Muscle of back (tissue), 13 donors: ENCODE measurements at places on chromosomes 6 and 20. TPM values are rescaled to one million over a fixed set of nuclear protein-coding genes. Genes with fewer than 3 reads are reported as not detected.

MRAP2 gene
- 23.1 TPM for polyA plus RNA-seq

PGC gene
- polyA plus RNA-seq: not detected

CEP85L gene
- 10.7 TPM for polyA plus RNA-seq

SLC32A1 gene
- not detected for polyA plus RNA-seq

RBM12 gene
- polyA plus RNA-seq: 46.0 TPM

EMILIN3 gene
- polyA plus RNA-seq: 45.1 TPM

- peak; percentile 54 for DNase-seq
These were observed 11.6 kb downstream of the BACH2 start for GRCh38 chr6:90285042-90285481.

DNA sequence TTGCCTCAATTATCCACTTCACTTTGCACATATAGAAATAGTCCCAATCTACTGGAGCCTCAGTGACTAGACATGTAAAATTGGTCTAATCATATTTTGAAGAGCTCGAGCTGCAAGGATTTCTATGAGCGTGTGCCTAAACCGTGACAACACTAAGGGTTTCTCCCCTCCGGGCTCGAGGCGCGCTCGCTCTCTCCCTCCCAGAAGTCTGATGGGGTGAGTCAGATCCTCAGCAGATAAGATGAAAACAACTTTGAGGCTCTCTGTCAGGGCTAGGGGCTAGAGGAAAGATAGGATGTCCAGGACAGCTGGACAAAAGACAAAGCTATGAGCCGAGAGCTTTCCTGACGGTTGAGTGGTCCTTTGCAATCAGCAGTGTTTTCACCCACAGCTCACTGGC is 16.8 kb downstream of the GNAS-AS1 start:
- no peak for DNase-seq

DNA sequence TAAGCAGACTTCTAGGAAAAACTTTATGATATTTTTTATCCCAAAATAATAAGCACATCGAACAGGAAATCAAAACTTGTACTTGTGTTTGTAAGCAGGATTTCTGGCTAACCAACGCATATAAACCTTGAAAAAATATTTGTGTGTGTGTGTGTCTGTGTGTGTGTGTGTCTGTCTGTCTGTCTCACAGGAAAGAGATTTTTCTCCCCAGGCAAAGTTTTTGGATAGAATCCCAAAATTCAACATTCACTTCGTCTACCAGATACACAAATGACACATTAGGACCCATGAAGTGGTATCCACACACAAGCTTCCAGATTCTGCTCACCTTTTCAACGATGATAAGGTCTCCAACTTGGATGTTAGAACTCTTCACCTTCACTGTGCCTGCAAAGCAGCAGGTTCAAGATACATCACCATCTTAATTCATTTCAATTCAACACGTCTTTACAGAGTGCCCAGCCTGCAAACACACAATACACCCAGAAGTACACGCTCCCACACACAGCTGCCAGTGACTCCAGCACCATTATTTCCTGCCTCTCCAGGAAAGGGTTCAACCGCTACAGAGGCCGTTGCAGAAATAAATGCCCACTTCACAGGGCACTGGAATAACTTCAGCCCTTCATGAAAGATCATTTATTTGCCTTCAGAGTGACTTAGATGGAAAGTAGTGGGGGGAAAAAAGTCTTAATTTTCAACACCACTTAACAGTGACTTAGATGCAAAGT is 70.9 kb downstream of the ATP9A start:
- DNase-seq: peak; percentile 23

GRCh38 chr20:53750827-53751619 is 157.4 kb upstream of the ZNF217 start:
- DNase-seq: peak; percentile 88
